Progenitor cell of endocrine pancreas (in vitro differentiated cells): ENCODE measurements at places on chromosomes 4 and X.

DNA sequence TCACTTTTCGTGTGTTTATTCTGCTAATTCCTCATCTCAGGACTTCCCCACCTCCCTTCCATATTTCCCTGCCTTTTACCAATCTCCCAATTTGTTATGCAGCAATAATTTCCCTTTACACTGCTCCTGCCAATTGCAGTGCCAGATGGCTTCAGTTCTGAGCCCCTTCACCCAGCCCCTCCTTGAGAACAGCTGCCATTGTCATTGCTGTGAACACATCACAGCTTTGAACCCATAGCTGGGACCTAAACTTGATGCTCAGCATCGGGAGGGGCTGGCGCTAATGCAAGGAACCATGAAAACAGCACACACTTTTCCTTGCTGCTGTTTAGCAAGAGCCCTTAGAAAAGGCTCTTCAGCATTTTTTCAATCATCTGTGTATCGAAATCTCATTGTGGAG, 104.9 kb downstream of the ALPK1 start:
- DNase-seq: no peak

GRCh38 chr4:34138385-34138784, 2105.9 kb downstream of the ARAP2 start:
- DNase-seq: no peak

DNA sequence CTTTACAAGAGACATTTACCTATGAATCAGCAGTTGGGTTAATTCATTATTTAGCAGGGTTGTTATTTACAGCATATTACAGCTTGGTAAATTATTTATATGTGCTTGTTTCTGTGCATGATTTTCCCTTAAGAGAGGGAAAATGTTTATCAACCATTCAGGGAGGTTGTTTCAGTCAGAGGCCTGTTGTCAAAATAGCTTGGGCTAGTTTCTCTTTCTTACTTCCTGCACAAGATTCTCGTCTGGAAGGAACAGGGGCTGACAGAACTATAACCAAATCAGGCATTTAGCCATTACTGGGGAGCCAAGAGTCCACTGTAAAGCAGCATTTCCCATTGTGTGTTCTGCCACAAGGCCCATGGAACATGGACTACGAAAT, 135.8 kb downstream of the HS6ST2 start:
- DNase-seq: no peak

DNA sequence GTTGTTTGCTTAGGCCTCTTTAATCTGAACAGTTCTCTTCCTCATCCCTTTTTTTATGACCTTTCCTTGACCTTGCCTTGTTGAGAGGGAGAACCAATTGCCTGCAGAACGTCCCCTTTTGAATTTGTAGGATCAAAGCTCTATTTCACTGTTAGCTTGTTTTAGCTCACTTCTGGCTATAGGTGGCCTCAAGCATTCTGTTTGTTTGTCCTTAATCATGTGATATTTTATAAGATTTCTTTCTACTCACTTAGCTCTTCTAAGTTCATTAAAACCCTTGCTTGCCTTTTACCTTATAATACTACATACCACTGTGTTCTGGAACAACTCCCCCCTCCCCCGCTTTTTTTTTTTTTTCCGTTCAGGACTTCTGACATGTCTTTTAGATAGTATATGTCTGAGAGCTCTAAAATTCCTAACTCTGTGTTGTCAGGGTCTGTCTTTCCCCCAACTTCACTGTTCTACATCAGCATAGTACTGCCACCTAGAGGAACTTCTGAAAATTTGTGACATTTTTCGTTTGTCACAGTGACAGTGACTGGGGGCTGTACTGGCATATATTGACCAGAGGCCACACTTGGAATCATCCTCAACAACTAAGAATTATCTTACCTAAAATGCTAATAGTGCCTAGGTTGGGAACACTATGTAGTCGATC, 128.5 kb downstream of the LARP7 start:
- no peak for DNase-seq

DNA sequence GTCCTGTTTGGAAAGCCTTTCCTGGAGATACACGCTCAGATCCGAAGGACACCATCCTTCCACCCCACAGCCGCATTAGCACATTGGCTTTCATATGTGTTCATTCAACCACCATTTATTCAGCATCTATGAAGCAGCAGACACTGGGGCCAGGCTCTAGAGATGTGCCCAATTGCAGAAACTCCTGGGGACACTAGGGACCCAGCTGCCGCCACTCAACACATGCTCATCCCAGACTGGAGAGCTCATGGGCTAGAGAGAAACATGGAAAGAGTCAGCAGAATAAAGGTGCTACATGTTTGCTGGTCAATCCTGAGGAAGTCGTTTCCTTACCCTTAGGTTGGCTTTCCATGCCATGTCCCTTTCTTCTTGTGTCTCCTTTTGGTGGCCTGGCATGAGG, 7.6 kb downstream of the CTAG1A start:
- DNase-seq: no peak

DNA sequence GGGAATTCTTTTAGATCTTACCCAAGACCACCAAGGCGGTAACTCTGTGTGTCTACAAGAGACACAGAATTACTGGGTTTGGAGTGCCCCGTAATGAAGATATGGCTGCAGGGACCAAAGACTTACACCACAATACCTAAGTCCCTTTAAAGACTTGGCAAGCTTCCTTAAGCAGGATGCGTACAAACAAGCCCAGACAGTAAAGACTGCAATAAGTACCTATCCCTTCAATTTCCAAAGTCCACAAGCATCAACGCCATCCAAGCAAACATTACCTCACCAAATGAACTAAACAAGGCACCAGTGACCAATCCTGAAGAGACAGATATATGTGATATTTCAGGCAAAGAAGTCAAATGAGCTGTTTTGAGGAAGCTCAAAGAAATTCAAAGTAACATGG, 42.3 kb upstream of the RNF128 start:
- no peak for DNase-seq

- no peak for DNase-seq
These were observed 371.8 kb upstream of the NOCT start for GRCh38 chr4:138643827-138644226.

DNA sequence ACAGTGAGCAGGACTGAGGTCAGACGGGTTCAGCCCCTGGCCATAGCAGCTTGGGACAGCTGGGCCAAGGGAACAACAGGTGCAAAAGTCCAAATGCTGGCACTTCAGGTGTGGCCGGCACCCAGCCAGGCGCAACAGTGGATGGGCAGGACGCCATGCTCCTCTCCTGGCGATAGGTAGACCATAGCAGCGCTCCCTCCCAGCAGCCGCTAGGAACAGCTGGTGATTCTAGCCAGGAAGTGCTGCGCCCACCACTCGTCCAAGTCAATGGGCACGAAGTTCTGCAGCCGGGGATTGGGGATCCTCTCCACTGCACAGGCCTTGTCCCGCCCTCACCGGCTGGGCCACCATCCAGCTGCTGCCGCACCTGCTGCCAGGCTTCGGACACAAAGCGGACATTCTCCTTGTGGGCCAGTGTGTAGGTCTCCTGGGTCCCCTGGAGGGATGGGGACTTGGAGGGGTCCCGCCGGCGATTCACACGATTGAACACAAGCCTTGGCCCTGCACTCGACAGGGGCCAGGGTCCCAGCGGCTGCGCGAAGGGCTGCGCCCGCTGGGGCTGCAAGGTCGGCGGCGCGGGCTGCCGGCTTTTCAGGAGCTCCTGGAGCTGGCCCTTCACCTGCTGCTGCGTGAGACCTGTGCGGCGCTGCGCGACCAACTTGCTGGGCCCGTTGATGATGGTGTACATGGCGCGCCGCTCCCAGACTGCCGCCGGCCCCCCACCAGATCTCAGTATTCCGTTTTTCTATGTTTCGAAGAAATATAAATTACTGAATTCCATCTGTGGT, 227.5 kb upstream of the STK26 start:
- DNase-seq: no peak

DNA sequence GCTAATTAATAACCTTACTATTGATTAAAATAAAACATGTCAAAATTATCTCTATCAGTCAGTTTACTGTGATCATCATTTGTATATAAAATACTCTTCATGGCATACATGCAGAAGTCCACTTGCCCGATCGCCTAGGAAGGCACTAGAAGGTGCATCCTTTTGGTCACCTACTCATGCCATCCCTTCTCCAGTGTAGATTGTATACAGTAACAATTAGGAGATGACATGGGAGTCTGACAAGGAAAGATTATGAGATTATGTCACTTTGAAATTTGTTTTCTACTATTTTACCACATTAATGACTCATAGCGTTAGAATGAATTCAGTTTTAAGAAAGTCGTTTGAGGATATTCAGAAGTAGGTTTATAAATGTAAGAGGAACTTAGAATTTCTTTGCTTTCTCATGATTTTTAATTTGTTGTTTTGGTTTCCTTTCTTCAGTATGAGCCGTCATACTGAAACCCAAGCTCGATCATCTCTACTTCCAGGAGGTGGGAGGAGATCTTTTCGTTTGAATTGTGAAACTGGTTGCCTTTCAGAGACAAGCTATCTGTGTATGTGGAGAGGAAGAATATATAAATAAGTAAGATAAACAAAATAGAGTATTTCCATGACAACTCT, 51.1 kb upstream of the UNC5C start:
- DNase-seq: no peak

DNA sequence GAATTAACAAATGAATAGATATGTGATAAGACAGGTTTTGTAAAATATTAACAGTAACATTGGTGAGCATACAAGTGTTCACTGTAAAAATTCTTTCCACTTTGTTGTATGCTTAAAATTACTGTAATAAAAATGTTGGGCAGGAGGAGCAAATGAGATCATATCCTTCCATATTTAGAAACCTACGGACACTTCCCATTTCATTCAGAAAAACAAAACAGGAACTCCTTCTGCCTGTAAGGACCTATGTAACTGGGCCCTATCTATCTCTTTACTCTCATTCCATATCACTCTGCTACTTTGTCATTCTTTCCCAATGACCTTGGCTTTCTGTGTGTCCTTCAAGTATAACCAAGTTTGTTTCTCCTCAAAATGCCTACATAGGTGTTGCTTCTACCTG, 53.7 kb upstream of the SLC39A8 start:
- no peak for DNase-seq

DNA sequence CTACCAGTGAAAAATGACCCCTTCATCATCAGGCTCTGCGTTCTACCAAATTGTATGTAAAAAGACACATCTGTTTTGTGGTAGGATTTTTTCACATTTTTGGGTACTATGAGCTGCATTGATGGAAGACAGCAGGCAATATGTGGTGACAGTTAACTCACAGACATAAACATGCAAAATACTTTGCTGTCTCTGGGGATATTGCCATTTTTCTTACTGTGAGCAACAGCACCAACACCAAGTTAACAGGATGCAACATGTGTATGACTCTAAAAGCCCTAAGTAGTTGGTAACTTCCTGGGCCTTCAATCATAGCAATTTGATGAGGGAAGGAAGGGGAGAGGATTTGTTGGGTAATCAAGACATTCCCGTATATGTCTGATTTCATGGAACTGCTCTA, 56.4 kb upstream of the DRP2 start:
- no peak for DNase-seq

DNA sequence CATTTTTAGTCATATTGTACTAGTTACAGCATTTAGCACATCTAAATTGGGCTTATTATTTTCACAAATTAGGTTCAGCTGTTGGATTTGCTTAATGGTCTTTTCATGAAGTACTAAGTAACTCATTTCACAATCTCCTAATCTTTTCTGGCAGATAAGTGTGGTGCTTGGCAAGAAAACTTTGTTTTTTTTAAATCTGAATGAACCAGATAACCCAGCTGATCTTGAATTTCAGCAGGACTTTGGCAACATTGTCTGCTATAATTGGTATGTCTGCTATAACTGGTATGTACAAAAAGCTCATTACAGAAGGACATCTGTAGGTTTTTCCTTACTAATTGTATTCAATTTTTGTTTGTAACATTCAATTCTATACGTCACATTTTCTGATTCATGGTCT, 22.7 kb downstream of the WDR19 start:
- DNase-seq: no peak

DNA sequence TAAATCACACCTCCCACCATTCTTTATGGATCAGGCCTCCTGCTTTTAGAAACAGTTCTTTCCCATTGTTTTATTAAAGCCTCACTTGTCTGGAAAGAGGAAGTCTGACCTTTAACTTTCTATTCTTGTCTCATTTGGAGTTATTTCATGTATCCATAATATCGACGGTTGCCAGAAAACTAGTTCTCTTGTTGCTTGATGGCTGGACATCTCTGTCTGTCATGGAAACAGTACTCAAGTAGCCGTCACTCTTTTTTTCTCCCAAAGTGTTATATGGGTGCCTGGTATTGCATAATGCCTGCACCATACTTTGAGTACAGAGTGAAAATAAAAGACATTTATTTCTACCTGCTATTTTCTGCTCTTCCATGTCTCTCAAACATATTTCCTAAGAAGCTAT, 61.4 kb downstream of the PHEX start:
- no peak for DNase-seq

GRCh38 chr4:143653031-143653430, 47.4 kb downstream of the FREM3 start:
- DNase-seq: no peak

- no peak for DNase-seq
These were observed 43.8 kb downstream of the CNGA1 start for GRCh38 chr4:47972721-47973120.

GRCh38 chrX:129000018-129000417, 523.3 kb downstream of the SMARCA1 start:
- no peak for DNase-seq

DNA sequence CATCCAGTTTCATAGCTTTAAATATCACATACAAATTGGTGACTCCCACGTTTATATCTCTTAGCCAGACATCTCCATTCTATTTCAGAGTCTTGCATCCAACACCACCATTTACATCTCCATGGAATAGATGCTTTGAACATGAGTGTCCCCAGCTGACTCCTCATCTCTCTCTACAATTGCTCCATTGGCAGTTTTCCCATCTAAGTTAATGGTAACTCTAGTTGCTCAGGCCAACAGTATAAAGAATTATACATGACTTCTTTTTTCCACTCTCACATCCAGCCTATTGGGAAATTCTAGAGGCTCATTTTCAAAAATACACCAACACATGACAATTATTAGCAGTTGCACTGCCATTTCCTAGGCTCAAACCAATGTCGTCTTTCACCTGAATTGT, 388.2 kb downstream of the STIM2 start:
- DNase-seq: no peak

DNA sequence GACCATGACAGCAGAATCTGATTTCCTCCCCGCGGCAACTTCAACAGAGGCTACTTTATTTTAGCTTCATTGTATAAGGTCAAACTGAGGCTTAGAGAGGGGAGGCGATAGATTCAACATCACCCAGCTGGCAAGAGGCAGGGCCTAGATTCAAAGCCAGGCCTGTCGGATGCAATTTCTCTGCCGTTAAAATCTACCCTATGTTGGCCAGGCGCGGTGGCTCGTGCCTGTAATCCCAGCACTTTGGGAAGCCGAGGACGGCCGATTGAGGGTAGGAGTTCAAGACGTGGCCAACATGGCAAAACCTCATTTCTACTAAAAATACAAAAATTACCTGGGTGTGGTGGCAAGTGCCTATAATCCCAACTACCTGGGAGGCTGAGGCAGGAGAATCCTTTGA, 182.2 kb downstream of the BCOR start:
- DNase-seq: no peak

- no peak for DNase-seq
These were observed 2.3 kb downstream of the NAT8L start for GRCh38 chr4:2061186-2062131.

GRCh38 chr4:20532871-20533870, 167.1 kb upstream of the PACRGL start:
- DNase-seq: no peak

GRCh38 chr4:80343887-80344286, 8.4 kb downstream of the CFAP299 start:
- no peak for DNase-seq
